ENCODE measurements at places on chromosomes 11 and 22.

DNA sequence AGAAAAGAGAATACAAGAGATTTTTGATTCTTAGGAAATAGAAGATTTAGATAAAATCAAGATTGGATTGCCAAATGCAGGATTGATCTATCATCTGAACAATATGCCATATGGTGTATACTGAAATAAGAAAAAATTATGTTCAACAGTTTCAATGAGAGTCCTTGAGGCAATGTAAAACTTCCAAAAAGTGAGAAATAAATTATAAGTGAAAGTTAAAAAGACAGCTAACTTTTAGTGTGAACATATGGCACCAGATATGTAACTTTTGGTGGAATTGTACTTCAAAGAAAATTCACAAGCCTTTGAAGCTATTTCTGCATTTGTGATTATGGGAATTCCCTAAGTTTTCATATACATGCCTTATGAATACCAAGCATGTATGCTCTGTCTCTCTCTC lies 200.5 kb upstream of the ANO3 start:
- no peak for DNase-seq

- no peak for DNase-seq
Observed at GRCh38 chr11:107123022-107123421, 104.7 kb upstream of the GUCY1A2 start.

- no peak for DNase-seq
Observed at GRCh38 chr11:9740202-9740883, 76.5 kb downstream of the SWAP70 start.

GRCh38 chr11:73139476-73140198 lies 2.5 kb downstream of the FCHSD2 start:
- no peak for DNase-seq

- no peak for DNase-seq
Observed at GRCh38 chr22:45686004-45686403, 14.4 kb downstream of the ATXN10 start.
